Activated T-helper 2 cell treated with anti-CD3 and anti-CD28 coated beads, Interferon-gamma antibody, Interleukin-2, Interleukin-4, amounts not matched to agents 10 μg/mL and 5 μg/mL and 100 μg/mL, durations not matched to agents 14 hours and 24 hours and 36 hours (primary cell): ENCODE measurements at places on chromosomes 6 and 20. TPM values are rescaled to one million over a fixed set of nuclear protein-coding genes. Genes with fewer than 3 reads are reported as not detected.
A peak's percentile ranks its signal among the peaks of the same experiment; 100 is the strongest.

DNA sequence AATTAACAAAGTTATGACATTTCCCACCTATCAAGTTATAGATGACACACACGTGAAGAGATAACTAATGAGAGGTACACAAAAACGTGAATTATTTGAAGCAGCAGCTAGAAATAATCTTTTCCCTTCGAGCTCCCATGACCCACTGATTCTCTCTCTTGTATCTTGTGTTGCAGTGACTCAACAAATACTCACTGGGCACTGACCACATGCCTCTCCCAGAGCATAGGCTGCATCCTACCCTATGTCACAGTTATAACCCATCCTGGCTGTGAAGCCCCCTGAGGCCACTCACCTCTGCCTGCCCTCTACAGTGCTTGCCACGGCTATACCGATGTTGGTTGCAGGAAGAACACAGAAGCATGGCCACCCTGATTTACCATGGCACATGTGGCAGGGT lies 91.8 kb downstream of the INSM1 start:
- no peak for DNase-seq

DNA sequence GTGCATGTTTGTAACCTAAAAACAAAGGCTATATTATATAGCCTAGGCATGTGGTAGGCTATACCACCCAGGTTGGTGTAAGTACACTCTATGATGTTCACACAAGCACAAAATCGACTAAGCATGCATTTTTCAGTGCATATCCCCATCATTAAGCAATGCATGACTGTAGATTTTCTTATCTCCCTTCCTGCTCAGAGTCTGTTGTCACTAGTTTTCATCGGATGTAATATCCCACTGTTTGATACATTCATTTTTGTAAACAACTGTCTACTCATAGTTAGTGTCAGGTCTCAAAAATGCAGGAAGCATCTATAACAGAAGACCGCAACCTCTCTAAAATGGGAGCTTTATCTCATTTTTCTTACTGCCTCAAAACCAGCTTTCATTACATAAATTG lies 70.7 kb downstream of the GFRAL start:
- DNase-seq = no peak

DNA sequence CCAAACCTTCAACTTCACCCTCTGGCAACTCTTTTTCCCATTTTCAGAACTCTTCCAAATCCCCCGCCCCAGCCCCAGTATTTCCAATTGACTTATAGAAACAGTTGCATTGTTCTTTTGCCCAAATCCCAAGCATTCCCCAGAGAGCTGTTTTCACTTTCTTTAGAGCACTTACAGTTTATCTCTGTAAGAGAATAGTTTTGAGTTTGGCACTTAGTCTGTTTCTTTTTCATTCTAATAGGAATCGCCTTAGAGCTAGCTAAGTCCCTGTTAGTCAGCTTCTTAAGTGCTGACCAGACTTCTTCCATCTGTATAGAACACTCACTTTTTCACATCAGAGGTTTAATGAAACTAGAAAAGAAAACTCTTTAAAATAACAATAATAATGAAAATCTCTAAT lies 374.2 kb upstream of the FLRT3 start:
- DNase-seq = no peak

GRCh38 chr6:139853302-139853992 lies 479.0 kb upstream of the CITED2 start:
- no peak for DNase-seq

- no peak for DNase-seq
These were observed 22.2 kb downstream of the TOX2 start for GRCh38 chr20:43936805-43937204.

GRCh38 chr6:18527836-18528743 lies 140.9 kb downstream of the RNF144B start:
- DNase-seq = no peak

DNA sequence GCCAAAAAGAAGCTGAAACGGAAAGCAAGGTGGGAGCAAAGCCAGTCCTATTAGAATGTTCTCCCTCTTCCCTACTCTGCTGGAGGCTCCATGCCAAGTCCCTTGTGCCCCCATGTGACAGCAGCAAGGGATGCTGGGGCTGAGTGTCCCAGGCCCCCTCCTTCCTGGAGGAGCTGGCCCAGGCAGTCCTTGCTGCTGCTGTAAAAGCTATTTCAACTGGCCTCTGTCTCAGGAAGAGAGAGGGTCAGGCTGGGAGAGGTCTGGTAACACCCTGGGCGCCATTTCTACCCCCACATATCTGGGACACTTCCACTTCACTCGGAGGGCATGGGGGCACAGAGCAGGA lies 25.0 kb downstream of the TTBK1 start:
- no peak for DNase-seq

DNA sequence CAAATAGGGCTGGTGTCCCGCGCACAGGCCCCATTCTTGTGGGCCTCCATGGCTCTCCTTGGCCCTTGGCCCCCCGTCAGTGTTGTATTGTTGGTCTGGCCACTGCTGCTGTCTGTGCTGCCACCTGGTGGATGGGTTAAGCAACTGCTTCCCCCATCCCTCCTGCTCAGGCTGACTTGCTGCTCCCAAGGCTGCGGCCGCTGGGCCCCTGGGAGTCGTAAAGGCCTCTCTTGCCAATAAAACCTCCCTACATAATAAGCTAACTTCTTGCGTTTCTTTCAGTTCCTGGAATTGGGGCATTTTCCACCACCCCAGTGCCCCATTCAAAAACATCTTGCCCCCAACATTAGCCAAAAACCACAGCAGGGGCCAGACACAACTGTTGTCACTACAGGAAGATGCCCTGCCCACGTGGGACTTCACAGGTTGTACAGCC lies 27.1 kb downstream of the CD83 start:
- DNase-seq = peak; percentile 50

DNA sequence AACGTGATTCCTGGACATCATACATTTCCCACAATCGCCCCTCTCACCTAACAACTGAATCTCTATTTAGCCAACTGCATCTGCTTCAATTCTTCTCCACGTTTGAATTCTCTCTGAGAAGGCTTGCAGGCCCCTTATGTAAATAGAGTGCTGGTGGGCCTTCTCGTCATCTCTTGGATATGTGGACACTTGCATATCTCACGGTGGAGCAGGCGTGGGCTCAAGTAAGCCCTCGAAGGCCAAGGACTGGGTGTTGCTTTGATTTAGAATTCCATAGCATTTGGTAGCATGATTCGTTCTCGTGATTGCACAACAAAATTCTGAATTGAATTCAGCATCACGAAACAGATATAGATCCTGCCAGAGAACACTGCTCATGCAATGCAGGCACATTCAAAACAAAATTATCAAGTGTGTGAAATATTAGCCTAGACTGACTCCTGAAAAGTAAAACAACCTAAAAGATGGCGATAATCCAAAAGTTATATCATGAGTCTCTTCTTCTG lies 613.6 kb downstream of the TFAP2A start:
- DNase-seq = no peak

PHACTR1 gene
- 0.05 and 0.11 TPM in 2 replicates for total RNA-seq

CLVS2 gene
- total RNA-seq = not detected in 2 replicates

SLC4A11 gene
- 1.6 and 2.5 TPM in 2 replicates for total RNA-seq

CCM2L gene
- total RNA-seq = not detected in 2 replicates

FILIP1 gene
- not detected in 2 replicates for total RNA-seq

PAK5 gene
- not detected in 2 replicates for total RNA-seq
